T1000 (cell line): ENCODE measurements at places on chromosomes 2 and 18.

GRCh38 chr2:85754313-85755095 lies 713 bp downstream of the ATOH8 start:
- DNase-seq: peak; percentile 33

- DNase-seq: no peak
These were observed 811.8 kb upstream of the ACVR2A start for GRCh38 chr2:147033044-147033443.

DNA sequence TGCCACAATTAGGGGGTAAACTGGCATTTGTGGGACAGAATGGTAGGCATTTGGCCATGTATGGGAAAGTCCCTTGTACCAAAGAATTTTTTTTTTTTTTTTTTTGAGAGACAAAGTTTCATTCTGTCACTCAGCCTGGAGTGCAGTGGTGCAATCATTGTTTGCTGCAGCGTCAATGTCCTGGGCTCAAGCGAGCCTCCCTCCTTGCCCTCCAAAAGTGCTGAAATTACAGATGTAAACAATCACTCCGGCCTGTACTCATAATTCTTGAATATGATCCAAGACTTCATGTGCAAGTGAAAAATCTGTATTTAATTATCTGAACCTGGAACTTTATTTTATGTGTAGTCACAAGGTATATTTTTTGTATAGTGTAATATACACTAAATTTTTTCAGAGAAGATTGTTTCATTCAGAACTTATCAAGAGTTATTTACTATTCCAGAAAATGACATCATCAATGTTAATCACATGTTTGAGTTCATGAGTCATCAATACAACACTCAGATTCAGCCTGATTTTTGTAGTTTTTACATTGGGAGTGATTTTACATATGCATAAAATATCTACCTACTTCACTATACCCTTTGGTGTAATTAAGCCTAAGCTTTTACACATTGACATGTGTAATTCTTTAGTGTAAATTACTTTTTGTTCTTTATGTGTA lies 138.7 kb upstream of the L3MBTL4 start:
- DNase-seq: no peak

GRCh38 chr2:12971581-12972365 lies 255.0 kb downstream of the TRIB2 start:
- no peak for DNase-seq

DNA sequence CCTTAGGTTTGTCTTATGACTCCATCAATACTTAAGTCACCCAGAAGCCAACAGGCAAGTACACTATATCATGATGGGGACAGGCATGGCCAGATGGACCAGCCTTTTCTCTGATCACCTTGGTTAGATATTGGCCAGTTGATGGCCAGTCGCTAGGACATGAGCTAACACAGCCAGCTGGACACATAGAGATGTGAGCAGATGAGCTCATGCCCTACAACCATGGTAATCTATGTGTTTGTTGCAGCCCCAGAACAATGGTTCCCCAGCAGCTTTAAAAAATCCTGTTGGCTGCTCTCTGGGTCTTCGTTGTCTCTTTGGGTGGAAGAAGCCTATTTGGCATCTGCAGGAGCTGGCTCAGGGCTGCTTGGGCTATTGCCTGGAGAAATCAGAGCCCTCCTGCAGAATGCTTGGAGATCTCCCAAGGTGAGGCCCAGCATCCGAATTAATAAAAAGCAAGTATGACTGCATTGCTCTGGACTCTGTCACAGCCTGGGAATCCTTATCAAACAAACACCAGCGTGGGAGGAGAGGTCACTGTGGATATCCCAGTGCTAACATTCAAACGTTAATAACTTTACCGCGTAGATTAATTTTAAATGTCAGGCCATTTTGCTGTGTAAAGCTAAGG lies 62.3 kb upstream of the KLHL29 start:
- DNase-seq: no peak

- DNase-seq: no peak
These were observed 6.4 kb upstream of the PSMD1 start for GRCh38 chr2:231050018-231050901.

DNA sequence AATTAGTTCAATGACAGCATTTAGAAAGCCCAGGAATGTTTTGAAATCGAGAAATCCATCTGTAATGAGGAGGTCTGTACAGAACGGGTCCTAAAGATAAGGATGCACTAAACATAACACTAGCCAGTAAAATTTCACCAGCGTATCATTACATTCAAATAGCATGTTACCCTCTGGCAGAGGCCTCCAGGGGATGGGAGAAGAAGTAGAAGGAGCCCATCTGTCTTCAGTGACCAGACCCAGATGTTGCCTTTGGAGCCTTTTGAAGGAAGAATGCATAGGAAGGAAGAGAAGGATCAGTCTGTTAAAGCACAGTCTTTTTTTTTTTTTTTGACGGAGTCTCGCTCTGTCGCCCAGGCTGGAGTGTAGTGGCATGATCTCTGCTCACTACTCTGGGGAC lies 86.1 kb upstream of the BCL2L11 start:
- no peak for DNase-seq

DNA sequence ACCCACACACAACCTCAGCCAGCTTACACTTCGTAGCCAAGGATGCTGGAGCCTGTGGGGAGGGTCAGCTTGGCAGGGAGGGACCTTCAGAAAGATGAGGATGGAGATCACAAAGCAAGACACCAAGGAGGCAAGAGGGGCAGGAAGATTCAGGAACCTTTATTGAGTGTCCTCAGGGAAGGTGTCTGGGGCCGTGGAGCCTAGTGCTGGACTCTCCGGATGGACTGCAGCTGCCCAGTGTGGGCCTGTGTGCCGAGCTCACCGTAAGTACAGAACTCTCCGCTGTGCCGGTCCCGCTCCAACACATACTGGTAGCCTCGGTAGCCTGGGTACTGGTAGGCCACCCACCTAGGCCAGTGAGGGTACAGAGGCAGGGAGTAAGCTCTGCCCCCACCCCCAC lies 3.2 kb downstream of the CRYBA2 start:
- no peak for DNase-seq

- DNase-seq: no peak
These were observed 4.5 kb downstream of the NDUFV2 start for GRCh38 chr18:9106800-9107584.

DNA sequence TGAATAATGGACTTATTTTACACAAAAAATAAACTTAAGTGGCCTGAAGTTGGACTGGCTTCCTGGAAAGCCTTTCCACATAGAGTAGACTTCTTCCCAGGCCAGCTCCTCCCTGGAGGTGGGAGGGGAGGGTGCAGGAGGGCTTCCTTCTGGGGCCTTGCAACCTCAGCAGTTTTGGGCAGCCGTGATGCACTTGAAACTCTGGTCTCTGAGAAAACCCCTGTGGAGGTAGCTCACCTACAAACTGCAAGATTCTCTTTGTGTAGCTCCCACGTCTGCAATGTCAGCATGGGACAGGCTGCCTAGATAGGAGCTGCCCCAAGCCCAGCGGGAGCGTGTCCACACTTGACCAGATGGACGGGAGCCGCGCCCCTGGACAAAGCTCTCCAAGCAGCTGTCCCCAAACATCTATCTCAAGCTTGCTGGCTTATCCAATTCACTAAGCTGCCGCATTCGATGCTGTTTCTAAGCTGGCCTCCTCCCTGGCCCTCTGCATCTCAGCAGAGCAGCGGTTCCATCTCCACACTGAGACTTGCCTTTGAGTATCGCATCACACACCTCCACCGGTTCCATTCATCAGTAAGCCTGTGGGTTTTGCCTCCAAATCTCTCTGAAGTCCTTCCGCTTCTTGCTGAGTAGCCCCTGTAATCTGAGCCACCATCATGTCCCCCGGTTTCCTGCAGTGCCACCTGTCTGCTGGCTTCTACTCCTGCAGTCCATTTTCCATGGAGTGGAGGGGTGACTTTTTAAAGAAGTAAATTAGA lies 1.6 kb upstream of the LPIN1 start:
- no peak for DNase-seq

DNA sequence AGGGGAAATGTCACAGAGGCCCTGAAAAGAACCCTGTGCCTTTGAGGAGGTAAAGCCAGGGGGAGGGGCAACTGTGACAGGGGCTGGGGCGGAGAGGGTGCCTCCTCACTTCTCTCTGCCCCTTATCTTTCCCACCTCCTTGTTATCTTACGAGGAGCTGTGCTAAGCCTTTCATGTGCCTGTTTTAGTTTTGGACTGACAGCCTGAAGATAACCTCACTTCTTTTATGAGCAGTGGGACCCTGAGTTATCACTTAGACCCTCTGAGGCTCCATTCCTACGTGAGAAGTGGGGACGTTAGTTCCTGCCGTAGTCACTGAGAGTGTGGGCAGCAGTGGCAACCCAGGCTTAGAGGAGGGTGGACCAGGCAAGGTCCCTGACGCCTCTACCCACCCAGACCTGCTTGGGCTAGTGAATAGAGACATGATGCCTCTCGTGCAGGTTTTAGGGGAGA lies 39.5 kb upstream of the LBH start:
- no peak for DNase-seq

GRCh38 chr2:144796936-144797335 lies 277.0 kb upstream of the ZEB2 start:
- DNase-seq: no peak

GRCh38 chr18:9825571-9826073 lies 60.2 kb upstream of the TXNDC2 start:
- peak; percentile 10 for DNase-seq

- peak; percentile 55 for DNase-seq
These were observed 265.9 kb downstream of the CELF4 start for GRCh38 chr18:37299471-37300304.

- DNase-seq: no peak
These were observed 45.9 kb upstream of the EGR4 start for GRCh38 chr2:73339201-73339600.

DNA sequence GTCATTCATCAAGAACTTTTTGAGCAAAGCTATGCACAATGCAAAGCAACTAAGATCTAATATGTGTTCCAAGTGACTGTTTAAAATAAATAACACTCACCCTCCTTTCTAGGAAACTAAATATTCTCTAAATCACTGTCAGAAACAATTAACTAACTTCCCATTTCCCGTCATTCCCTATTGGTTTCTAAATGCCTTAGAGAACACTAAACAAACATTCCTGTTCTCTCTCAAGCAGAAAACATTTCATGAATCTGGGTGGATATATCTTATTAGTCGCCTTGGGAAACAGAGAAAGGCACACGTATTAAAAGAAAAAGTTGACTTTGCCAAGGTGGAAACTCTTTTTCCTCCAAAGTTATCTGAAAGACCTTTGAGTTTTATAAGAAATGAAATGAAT lies 735.2 kb downstream of the MBD2 start:
- DNase-seq: no peak
